ENCODE measurements at places on chromosomes 2 and 18. TPM values are rescaled to one million over a fixed set of nuclear protein-coding genes. Genes with fewer than 3 reads are reported as not detected.
A peak's percentile ranks its signal among the peaks of the same experiment; 100 is the strongest.

DNA sequence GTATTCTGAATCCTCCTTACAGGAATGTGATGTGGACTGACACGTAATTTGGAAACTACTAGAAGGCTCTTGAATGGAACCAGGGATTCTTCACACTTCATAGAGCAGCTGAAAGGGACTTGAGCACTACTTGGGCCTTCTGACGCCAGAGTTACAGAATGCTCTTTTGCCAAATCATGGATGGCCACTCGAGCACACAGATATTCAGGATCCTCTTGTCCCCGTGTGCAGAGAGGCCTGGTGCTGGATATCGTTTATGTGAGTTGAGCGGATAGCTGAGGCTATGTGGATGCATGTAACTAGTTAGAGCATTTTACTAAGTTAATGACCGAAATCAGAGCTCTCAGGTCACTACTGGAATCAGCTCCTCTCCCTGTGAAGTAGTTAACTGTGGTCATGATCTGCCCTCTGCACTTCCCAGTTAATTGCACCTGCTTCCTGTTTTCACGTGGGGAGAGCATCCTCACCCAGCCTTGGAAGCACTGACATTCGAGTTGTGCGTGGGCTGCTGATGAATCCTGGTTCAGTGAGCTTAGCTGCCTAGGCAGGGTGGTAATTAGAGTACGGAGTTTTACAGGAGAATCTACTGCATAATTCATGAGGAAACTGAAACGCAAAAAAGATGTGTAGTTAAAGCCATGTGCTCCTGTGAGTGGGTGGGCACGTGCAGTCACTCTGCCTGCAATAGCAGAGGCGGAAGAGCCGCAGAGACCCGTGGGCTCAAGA is 5.2 kb upstream of the TPO start:
- no peak for DNase-seq

- DNase-seq, result no peak
Measured at GRCh38 chr2:66565291-66565690, 130.4 kb downstream of the MEIS1 start.

DNA sequence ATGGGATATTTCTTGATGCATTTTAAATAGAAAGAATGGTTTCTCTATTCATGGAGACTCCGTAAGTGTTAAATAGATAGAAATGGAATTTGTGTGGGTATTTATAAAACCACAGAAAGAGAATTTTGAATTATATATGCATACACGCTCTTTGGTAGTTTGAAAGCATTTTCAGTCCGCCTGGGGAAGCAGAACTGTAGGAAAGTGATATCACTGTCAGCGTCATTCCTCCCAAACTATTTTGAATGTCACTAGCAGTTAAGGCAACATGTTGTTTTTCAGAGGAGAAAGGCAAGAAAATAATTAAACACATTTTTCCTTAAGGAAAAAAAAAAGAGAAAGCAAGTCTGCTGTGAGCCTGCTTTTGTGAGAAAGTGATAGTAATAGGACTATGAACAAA is 8.7 kb upstream of the ERMN start:
- no peak for DNase-seq

DNA sequence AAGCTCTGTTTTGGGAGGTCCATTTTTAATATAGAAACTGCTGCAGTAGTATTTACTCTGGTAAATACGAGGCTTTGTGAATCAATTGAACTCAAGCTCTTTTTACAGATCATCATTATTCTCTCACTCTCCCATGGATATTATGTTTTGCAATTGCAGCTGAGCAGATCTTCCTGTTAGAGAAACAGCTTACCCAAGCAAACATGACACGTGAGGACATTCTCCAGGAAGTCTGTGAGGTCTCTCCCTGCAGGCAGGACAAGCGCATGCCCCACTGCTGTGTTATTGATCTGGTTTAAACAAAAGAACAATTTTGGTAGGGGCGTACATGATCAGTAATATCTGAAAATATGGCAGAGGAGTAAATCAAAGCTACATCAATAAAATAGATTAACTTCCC is 72.1 kb downstream of the COL6A3 start:
- no peak for DNase-seq

DNA sequence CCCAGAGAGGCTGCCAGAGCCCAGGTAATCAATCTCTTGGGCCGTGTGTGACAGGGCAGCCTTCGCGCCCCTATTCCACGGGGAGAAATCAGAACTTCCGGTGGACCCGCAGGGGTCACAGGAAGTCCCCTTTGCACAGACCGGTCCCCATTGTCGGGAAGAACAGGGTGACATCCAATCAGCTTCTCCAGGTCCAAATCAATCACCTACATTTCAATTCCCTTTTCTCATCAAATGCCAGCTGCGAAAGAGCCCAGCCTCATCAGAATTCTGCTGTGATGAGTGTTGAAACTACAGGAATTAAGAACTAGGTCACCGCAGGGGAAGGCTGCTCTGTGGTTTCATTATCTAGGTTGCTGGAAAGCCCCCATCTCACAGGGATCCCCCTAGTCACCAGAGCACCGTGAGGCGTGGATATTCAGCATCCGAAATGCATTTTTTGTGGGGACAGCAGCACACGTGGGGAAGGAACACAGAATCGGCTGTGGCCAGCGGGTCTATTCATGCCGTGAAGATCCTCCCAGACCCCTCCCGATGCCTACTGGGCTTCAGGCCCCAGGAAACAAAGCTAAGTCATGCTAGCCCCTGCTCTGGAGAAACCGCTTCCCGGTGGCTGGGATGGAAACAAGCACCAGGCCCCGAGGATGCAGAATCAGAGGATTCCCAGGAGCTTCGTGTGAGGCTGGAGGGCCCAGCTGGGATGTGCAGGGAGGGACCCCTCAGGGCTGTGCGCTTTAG is 193.7 kb upstream of the ID2 start:
- peak; percentile 60 for DNase-seq

GRCh38 chr2:173347305-173348168 is 7.1 kb upstream of the CDCA7 start:
- DNase-seq, result no peak

GRCh38 chr2:205695460-205695991 is 13.2 kb downstream of the NRP2 start:
- no peak for DNase-seq

DNA sequence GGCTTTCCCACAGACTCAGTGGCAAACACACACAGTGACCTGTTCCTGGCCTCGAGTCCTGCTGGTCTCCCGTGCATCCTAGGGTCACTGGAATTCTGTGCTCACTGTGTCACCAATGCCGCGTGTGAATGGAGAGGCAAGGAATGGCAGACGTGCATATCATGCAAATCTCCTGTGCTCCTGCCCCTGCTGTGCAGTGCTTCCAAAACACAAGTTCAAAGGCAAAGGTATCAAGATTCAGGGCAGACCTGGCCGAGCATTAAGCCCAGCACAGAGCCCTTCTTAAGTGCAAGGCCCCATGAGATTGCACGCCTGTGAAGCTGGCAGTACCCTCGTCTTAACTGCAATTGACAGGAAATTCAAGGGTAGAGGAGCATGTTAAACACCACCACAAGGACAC is 129.1 kb downstream of the NDUFA10 start:
- DNase-seq, result no peak

DNA sequence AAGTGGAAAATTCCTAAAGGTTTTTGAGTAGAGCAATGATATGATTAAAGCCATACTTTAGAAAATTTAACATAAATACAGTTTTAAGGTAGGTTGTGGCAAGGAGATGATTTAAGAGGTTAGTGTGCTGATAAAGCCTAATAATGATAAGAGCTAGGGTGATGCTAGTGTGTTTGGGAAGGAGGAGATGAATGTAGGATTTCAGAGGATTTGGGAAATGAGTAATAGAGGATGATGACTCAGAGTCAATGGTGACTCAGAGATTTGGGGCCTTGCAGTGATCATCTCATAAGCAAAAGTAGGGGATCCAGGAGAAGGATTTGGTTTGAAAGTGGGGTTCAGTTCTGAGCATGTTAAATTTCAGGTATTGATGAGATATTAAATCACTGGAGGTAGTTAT is 23.3 kb downstream of the STAMBP start:
- DNase-seq, result no peak

Gene METTL8
- total RNA-seq, result 20.9 TPM

Gene PSMA8
- total RNA-seq, result 1.2 TPM

Gene PTPN4
- 89.1 TPM for total RNA-seq
